Activated naive CD8-positive, alpha-beta T cell treated with anti-CD3 and anti-CD28 coated beads for 36 hours (primary cell): ENCODE measurements at places on chromosomes 1 and 21.

DNA sequence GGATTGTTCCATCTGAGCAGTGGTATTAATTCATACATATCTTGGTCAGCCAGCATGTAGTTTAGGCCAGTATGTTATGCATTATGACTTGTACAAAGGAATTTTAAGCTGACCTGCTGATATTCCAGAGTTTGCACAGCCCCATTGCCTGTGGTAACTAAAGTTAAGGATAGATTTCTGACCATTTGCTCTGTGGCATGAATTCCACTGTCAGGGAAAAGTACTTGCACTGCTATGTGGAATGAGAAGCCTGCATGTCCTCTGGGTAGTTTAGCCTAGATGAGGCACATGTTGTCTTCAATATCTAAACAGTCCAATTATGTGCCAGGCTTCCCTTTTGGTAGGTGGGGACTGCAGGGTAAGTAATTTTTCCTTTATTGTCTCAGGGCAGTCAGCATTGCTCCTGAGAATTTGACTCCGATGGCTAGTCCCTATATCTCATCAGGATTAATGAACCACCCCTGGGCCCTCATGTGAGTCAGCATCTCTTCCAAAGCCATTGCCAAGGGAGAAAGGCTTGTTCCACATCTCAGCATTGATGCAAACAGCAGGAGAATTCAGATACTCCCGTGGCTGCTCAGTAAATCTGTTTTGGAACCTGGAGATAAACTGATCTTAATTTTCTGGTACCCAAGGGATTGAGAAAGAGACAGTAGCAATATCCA, 30.2 kb downstream of the NEK7 start:
- DNase-seq = no peak
- H3K27ac ChIP-seq = peak overlapping the region; percentile 87
- H3K4me3 ChIP-seq = no peak overlapping the region
- H3K36me3 ChIP-seq = peaks cover 7% of the 10 kb centered on the region

DNA sequence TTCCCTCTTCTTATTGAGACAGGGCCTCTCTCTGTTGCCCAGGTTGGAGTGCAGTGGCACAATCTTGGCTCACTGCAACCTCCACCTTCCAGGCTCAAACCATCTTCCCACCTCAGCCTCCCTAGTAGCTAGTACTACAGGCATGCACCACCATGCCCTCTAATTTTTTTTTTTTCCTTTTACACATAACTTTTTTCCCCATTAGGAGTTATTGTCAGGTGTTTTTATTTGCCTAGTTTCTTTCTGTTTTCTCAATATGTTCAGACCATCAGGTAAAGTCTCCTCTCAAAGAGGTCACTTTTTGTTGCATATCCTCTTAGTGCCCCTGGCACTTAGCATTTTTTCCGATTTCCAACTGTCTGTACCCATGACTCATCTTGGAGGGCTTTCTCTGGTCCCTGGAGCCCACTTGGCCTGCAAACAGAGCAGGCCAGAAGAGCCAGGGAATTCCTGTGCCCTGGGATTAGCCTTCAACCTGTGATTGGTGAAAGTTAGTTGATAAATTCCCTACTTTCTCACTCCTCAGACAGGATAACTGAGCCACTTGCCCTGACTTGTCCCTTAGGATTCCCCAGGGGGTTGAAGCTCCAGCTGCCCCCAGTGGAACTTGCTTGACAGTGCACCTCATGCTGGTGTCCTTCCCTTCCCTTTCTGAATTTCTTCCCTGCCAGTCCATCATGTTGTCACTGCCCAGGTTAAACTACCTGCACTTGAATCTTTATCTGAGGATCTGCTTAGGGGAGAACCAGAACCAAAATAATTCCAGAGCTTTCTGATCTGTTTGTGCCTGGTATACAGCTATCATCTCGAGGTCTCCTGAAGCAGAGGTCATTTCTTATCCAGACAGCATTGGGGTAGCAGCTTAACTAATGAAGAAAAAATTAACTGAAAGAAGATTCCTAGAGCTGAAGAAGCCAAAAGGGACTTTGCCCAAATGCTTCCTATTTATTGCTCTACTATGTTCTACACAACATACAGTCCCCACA, 2.4 kb downstream of the NTPCR start:
- DNase-seq = no peak
- H3K36me3 ChIP-seq = peaks cover 24% of the 10 kb centered on the region
- H3K27ac ChIP-seq = no peak overlapping the region
- peaks cover 35% of the 10 kb centered on the region for H3K4me1 ChIP-seq
- no peaks in the 10 kb centered on the region for H3K27me3 ChIP-seq

DNA sequence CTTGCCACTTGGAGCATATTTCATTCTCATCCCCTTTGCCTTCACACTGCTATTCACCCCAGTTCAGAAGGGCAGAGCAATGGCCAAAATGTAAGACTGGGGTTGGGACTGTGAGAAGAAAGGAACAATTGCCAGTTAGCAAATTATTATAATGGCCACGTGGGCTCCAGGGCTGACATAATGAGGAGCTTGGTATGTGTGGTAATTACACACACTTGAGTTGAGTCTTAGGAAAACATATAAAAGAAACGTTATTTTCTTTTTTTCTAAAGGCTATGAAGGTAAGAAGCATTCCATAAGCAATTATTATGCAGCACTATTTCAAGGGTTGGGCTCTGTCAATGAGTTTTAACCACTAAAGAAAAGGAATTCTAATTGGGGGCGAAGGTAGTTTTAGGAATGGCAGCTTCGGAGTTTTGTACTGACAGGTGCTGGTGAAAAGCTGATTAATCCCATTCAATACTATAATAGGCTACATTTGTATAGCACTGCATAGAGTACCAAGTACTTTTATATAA, 32.5 kb upstream of the BCL10 start:
- H3K27me3 ChIP-seq = peaks cover 31% of the 10 kb centered on the region
- no peak for DNase-seq
- H3K36me3 ChIP-seq = no peaks in the 10 kb centered on the region
- no peak overlapping the region for H3K4me3 ChIP-seq

DNA sequence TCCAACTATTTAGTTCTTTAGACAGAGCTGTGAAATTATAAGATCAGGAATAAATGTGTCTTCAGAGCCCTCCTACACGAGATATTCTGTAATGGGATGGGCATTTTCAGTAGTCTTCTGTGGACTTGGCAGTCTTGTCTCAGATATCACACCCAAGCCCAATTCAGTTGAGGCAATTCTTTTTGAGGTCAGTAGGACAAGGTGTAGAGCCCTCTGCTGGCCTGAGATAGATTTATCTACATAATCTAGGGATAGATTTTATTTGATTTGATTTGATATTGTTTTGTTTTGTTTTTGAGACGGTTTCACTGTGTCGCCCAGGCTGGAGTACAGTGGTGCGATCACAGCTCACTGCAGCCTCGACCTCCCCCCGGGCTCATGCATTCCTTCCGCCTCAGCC, 77.5 kb downstream of the FMN2 start:
- DNase-seq = no peak
- H3K36me3 ChIP-seq = no peaks in the 10 kb centered on the region
- peaks cover 5% of the 10 kb centered on the region for H3K27me3 ChIP-seq
- no peak overlapping the region for H3K4me3 ChIP-seq
- H3K27ac ChIP-seq = no peak overlapping the region
- no peaks in the 10 kb centered on the region for H3K4me1 ChIP-seq

GRCh38 chr1:29176576-29176975, 5.1 kb downstream of the SRSF4 start:
- no peaks in the 10 kb centered on the region for H3K27me3 ChIP-seq
- H3K36me3 ChIP-seq = peaks cover 68% of the 10 kb centered on the region
- H3K4me3 ChIP-seq = no peak overlapping the region
- DNase-seq = no peak
- H3K4me1 ChIP-seq = peaks cover 49% of the 10 kb centered on the region

DNA sequence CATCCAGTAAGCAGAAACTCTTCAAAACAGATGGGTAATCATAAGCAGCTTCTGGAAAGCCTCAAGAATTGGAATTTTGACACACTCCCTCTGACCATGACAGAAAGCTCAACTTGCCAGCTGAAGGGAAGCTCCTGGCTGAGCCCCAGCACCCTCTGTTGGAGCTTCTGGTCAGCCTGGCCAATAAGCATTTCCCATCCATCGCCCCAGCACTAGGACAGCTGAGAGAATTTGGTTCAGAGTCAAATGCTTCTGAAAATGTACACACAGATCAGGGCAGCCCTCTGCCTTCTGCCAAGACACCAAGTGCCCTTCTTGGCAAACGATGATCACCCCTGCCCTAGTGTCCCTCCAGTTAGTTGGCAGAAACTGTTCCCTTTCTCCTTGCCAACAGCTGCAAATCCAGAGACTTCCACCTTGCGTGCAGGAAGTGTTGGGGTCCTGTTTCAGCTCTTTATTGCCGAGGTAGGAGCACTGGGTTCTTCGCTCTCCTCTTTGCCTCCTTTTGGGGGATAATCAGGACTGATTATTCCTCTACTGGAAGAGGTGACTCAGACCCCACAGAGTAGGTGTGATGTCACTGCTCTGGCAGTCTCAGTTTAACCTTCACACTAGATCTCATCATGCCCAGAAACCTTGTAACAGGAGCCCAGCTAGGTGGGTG, 11.9 kb downstream of the PIGV start:
- peak overlapping the region; percentile 71 for H3K4me3 ChIP-seq
- H3K27ac ChIP-seq = peak overlapping the region; percentile 88
- H3K36me3 ChIP-seq = peaks cover 30% of the 10 kb centered on the region
- no peaks in the 10 kb centered on the region for H3K27me3 ChIP-seq
- DNase-seq = peak; percentile 50
- peaks cover 44% of the 10 kb centered on the region for H3K4me1 ChIP-seq

- no peak overlapping the region for H3K27ac ChIP-seq
- peaks cover 60% of the 10 kb centered on the region for H3K36me3 ChIP-seq
- DNase-seq = no peak
- H3K27me3 ChIP-seq = no peaks in the 10 kb centered on the region
Observed at GRCh38 chr1:7970246-7970645, 8.7 kb downstream of the PARK7 start.

GRCh38 chr1:219189952-219190351, 16.3 kb downstream of the LYPLAL1 start:
- no peak overlapping the region for H3K27ac ChIP-seq
- DNase-seq = no peak
- H3K36me3 ChIP-seq = peaks cover 24% of the 10 kb centered on the region
- no peak overlapping the region for H3K4me3 ChIP-seq
- no peaks in the 10 kb centered on the region for H3K27me3 ChIP-seq
- H3K4me1 ChIP-seq = peaks cover 35% of the 10 kb centered on the region

GRCh38 chr1:54111624-54112023, 41.2 kb downstream of the CDCP2 start:
- H3K27ac ChIP-seq = no peak overlapping the region
- H3K27me3 ChIP-seq = no peaks in the 10 kb centered on the region
- H3K4me1 ChIP-seq = no peaks in the 10 kb centered on the region
- no peak overlapping the region for H3K4me3 ChIP-seq
- H3K36me3 ChIP-seq = no peaks in the 10 kb centered on the region
- no peak for DNase-seq

DNA sequence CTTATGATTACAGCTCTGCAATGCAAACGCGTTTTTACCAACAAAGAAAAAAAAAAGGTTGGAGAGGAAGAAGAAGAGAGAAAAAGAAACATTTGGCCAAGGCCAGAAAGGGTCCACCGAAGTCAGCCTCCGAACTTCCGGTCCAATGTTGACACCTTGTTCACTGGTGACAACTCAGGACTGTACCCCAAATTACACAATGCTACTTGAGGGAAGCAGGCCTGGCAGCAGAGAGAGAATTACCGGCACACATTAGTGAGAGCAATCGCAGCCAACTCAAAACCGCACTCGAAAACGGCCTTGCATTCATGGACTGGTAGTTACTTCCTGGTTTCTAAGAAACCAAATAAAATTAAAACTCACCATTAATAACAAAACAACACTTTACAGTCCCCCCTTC, 652.5 kb downstream of the KIF26B start:
- peaks cover 6% of the 10 kb centered on the region for H3K4me1 ChIP-seq
- H3K27me3 ChIP-seq = no peaks in the 10 kb centered on the region
- no peak overlapping the region for H3K4me3 ChIP-seq
- no peak overlapping the region for H3K27ac ChIP-seq
- peaks cover 3% of the 10 kb centered on the region for H3K36me3 ChIP-seq

DNA sequence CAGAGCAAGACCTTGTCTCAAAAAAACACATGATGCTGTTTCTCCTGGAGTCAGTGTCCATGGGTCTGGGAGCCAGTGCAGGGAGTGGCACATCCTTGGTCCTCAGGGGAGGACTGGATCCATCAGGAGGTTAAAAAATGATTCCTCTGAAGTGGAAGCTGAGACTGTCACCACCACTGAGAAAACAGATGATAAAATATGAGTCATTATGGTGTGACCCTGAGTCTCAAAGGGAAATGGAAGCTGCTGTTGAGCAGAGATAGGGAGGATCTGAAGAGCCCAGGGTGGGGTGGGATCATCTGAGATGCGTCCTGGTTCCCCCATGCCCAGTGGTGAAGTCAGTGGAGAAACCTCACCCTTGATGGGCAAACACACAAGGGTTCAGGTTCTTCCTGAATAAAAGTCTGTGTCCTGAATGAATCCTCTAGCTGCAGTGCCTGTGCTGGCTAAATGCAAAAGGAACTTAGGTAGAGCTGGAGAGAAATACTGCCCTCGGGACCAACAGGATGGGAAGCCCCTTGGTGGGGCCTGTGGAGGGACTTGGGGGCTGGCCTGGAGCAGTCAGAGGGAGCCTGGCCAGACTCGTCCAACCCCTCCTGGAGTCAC, 61.6 kb upstream of the TENT5B start:
- no peaks in the 10 kb centered on the region for H3K36me3 ChIP-seq
- H3K4me1 ChIP-seq = peaks cover 3% of the 10 kb centered on the region
- no peak overlapping the region for H3K4me3 ChIP-seq
- no peaks in the 10 kb centered on the region for H3K27me3 ChIP-seq
- no peak overlapping the region for H3K27ac ChIP-seq

DNA sequence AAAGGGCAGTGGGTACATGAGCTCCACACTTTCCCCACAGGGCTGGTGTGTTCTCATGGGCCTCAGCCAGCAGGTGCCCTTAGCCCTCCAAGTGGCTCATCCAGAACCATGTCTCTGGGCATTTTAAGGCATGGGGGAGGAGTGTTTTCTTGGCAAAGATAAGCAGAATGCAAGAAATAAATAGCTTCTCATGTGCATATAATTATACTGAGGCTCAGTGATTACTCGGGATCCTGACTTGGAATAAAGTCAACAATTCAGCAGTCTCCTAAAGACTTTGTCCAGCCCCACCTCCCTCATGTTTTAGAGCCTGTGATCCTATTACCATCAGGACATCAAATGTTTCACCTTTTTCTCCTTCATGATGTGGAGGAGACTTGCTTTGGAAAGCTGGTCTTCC, 92.7 kb upstream of the COG2 start:
- H3K36me3 ChIP-seq = no peaks in the 10 kb centered on the region
- peaks cover 19% of the 10 kb centered on the region for H3K27me3 ChIP-seq
- H3K4me1 ChIP-seq = no peaks in the 10 kb centered on the region
- no peak for DNase-seq
- no peak overlapping the region for H3K27ac ChIP-seq

DNA sequence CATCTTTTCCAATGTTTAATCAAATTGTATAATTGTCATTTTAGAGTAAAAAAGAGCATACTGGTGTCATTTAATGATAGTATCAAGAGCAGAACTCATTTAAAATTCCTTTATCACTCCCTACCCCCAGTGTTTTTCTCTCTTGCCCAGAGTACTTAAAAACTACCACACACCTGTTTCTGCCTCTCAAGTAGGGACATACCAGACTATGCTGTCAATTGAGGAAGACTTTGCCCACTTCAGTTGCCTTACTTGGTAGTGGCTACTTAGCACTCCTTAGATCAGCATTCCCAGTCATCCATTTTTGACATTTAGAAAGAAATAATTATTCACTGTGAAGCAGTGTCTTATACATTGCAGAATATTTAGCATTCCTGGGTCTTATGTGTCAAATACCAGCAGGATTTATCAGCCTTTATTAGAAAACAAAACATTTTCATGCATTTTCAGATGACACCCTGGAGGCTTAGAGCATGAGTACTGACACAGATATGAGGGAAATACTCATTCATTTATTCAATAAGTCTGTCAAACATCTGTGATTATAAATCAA, 127.5 kb upstream of the RGS1 start:
- no peaks in the 10 kb centered on the region for H3K4me1 ChIP-seq
- no peak overlapping the region for H3K27ac ChIP-seq
- DNase-seq = no peak
- H3K4me3 ChIP-seq = no peak overlapping the region
